T-helper 17 cell (primary cell): ENCODE measurements at places on chromosomes 2 and 18. TPM values are rescaled to one million over a fixed set of nuclear protein-coding genes. Genes with fewer than 3 reads are reported as not detected.

DNA sequence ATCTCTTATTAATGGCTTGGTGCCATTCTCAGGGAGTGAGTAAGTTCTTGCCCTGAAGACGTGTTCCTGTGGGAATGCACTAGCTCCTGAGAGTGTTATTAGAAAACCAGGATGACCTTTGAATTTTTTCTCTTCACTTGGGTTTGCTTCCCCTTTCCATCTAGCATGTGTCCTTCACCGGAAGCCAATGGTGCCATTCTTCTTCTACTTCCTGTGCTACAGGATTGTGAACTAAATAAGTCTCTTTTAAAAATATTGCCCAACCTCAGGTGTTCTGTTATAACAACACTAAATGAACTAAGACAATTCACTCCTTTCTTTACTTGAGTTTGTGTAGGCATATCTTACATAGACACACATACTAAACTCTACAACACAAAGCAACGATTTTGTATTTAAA is 447.0 kb downstream of the SOX11 start:
- no peak for DNase-seq

GRCh38 chr2:79638410-79638809 is 125.6 kb downstream of the CTNNA2 start:
- no peak for DNase-seq

DNA sequence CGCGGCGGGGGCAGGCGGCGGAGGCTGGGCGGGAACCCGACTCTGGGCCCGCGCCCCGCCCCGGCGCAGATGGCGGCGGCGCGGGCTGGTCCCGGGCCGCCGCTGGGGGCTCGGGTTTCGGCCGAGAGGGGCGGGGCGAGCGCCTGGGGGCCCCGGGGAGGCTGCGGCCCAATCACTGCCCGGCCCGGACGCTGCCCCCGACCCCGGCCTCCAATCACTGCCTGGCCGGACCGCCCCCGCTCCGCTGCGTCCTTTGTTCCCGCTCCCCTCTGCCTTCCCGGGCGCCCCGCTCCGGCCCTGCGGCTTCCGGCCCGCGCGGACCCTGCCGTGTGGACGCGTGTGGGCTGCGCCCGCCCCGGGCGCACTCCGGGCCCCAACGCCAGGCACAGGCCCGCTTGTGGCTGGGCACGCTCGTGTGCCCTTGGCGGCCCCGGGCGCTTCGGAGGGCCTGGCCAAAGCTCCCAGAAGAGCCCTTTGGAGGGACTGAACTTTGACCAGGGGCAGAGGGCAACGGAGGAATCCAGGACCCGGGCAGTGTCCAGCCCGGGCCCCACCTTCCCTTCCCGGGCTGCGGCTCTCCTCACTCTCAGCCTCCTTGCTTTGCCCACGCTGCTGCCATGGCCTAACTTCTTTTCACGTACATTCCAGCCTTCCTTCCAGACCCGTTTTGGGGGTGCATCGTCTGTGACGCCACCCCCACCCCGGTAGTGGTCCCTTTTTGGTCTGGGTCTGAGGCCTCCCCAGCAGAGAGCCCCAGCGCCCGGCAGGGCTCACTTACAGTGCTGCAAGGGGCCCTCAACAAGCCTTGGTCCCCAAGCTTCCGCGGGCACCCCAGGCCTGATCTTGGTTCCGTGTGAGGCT is 27.1 kb upstream of the PTMA start:
- no peak for DNase-seq

- DNase-seq: no peak
Observed at GRCh38 chr2:40579247-40579646, 127.4 kb upstream of the SLC8A1 start.

- no peak for DNase-seq
Observed at GRCh38 chr2:199019898-199020507, 437.7 kb downstream of the SATB2 start.

DNA sequence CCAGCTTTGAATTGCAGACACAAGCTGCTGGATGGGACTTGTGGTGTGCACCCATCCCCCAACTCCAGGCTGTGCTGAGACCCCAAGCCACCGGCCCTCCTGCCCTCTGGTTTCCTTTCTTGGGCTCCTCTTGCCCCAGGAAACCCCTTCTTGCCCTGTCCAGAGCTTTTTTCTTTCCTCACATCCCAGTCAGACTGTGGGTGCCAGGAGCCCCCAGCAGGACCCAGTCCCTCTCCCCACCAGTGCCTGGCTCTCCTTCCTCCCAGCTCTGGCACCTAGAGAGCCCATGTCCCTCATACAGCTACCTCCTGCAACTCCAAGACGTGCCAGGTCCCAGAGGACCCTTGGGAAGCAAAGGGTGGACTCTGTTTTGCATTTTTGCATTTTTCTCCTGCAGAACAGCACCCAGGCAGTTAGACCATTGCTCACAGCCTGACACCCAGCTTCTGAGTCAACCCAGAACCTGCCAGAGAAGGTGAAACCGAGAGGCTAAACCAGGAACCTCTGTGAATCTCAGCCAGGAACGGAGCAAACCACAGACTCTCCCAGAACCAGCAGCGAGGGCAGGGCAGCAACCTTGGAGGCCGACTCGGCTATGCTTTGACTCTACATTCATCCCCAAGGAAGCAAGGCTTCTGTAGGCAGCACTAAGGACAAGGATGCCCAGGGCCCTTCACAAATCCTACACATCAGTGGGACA is 221.1 kb downstream of the ANAPC1 start:
- DNase-seq: no peak

DNA sequence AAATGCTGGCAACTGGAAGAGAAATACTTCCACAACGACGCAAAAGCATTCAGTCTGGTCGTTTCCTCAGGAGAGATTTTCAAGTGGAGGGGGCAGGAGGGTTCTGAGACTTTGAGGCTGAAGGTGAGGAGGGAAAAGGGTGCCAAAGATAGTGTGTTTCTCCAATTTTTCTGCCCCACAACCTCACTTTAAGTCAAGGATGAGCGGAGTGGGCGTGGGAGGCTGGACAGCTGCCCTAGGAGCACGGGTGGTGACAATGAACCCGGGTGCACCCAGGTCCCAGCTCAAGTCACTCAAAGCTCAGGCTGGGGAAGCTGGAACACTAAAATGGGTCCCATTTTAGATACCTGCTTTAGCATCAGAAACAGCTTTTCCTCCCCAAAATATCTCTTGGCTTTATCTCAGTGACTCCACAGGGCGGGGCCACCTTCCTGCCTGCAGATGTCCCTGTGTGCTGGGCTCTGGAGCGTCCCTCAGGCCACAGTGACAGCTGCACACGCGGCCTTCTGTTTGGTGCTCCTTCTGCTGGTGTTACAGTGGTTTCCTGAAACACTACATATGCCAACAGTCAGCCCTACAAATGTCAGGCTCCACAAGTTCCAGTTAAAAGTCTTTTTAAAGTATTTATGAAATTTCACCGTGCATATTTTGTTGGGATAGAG is 1.4 kb upstream of the MBP start:
- no peak for DNase-seq

- no peak for DNase-seq
Observed at GRCh38 chr2:88077080-88077479, 9.5 kb downstream of the SMYD1 start.

- no peak for DNase-seq
Observed at GRCh38 chr2:113791697-113792590, 35.5 kb upstream of the SLC35F5 start.

DNA sequence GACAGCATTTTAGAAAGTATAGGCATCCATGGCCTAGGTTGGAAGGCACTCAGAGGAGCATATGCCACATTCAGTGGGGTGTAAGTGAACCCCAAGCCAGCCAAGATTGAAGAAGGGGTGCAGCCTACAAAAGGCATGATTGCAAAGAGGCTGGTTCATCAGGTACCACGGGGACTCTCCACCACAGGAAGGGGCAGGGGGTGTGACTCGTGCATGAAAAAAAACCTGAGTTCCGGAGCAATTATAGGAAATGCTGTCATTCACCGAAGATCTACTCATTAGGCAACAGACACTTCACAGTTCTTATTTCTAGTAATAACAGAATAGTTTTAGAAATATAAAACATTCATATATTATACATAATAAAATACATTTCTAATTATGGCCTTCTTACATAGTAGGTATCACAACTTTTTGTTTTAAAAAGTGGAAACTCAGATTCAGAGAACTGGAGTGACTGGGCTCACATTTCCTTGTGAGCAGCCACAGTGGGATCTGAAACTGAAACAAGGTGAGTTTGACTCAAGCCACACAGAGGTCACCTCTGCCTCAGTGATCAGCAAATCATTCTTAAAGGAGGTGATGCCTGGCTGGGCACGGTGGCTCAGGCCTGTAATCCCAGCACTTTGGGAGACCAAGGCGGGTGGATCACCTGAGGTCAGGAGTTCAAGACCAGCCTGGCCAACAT is 188.4 kb upstream of the GYPC start:
- no peak for DNase-seq

DNA sequence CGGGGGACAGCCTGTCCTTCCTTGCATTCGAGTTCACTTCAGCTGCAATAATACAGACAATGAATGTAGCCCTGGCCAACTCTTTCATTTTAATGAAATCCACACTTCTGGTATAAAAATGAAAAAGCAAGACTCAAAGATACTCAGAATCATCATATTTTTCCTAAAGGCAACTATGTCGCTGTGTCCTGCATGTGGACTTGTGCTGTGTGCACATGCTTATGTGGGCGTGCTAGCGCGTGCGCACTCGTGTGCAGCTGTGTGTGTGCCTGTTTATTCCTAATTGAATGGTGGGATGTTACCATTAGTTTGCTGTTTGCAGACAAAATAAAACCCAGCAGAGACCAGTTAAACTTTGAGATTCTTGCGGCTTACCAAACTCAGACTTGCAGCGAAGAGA is 49.6 kb downstream of the SMIM21 start:
- DNase-seq: no peak

GRCh38 chr2:100320547-100321178 is 1.6 kb downstream of the LONRF2 start:
- no peak for DNase-seq

- DNase-seq: no peak
Observed at GRCh38 chr2:28610583-28611201, 114.8 kb downstream of the PLB1 start.

The GALNT5 gene
- not detected for total RNA-seq

The SH3BP4 gene
- total RNA-seq: 0.15 TPM

The COLEC11 gene
- total RNA-seq: not detected

The ANTXR1 gene
- not detected for total RNA-seq

The UGT1A3 gene
- not detected for total RNA-seq

The IFT172 gene
- total RNA-seq: 14.1 TPM

The MYOM1 gene
- total RNA-seq: 3.2 TPM

The LRRC30 gene
- not detected for total RNA-seq

The GKN2 gene
- total RNA-seq: not detected

The EPHA4 gene
- total RNA-seq: 88.2 TPM
